ENCODE measurements at places on chromosomes 6 and 20. TPM values are rescaled to one million over a fixed set of nuclear protein-coding genes. Genes with fewer than 3 reads are reported as not detected.

Gene HEY2
- 0.06 TPM for total RNA-seq

Gene PARD6B
- 0.10 TPM for total RNA-seq

Gene CAGE1
- total RNA-seq = not detected

Gene ALDH8A1
- total RNA-seq = 0.59 TPM

Gene ATF6B
- 31.7 TPM for total RNA-seq

Gene PGM3
- 54.7 TPM for total RNA-seq

Gene NEDD9
- total RNA-seq = 3.1 TPM

Gene HLA-DMB
- total RNA-seq = not detected

Gene PPP1R3G
- total RNA-seq = 2.6 TPM

Gene EPB41L2
- total RNA-seq = 125 TPM

Gene OR2J3
- not detected for total RNA-seq

Gene LZTS3
- total RNA-seq = 3.3 TPM

Gene PCSK2
- total RNA-seq = not detected

Gene TREML1
- not detected for total RNA-seq

Gene EEF1A2
- total RNA-seq = not detected

Gene OR2B6
- not detected for total RNA-seq

Gene NKX2-4
- not detected for total RNA-seq

Gene KCNK16
- total RNA-seq = not detected

Gene PKIB
- 0.29 TPM for total RNA-seq

Gene CSE1L
- total RNA-seq = 34.8 TPM

Gene CFAP61
- total RNA-seq = not detected

Gene SLC17A2
- not detected for total RNA-seq

Gene BACH2
- 0.06 TPM for total RNA-seq
